ENCODE measurements at places on chromosomes 6 and 20.

- DNase-seq: no peak
Observed at GRCh38 chr6:143505537-143505936, 6.0 kb downstream of the FUCA2 start.

- DNase-seq: no peak
Observed at GRCh38 chr20:54565255-54565654, 89.9 kb downstream of the DOK5 start.

GRCh38 chr20:57583289-57584257 lies 22.7 kb downstream of the PCK1 start:
- DNase-seq: no peak

GRCh38 chr6:35377002-35377401 lies 34.6 kb downstream of the PPARD start:
- no peak for DNase-seq

- peak; percentile 2 for DNase-seq
Observed at GRCh38 chr6:5513408-5513807, 252.1 kb downstream of the FARS2 start.

- no peak for DNase-seq
Observed at GRCh38 chr6:149166747-149167146, 150.8 kb upstream of the TAB2 start.

- DNase-seq: no peak
Observed at GRCh38 chr20:45173522-45173921, 1.2 kb upstream of the PI3 start.

- DNase-seq: peak; percentile 46
Observed at GRCh38 chr6:54244430-54244829, 63.8 kb upstream of the TINAG start.

DNA sequence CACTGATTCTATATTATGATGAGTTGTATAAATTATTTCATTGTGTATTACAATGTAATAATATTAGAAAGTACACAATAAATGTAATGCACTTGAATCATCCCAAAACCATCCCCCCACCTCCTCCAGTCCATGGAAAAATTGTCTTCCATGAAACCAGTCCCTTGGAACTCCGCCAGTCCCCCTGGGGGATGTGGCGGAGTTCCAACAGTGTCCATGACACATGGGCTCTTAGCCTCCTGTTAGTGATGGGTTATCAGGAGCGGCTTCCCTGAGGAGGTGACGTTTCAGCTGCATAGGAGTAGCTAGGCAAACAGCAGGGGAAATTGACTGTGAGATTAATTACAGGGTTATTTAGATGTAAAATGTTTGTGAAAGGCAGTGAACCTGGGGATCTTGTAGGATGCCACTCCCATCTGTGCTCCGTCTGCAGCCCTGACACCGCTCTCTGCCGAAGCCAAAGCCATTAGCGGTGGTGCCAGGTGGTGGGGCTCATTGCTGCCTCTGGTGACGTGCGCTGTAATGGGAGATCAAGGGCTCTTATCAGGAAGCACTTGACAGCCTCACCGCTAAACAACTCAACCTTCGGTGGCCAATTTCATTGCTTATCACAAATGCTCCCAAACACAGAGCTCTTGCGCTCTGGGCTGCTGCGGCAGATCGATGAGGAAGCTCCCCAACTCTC lies 81.6 kb upstream of the MC3R start:
- DNase-seq: peak; percentile 0

DNA sequence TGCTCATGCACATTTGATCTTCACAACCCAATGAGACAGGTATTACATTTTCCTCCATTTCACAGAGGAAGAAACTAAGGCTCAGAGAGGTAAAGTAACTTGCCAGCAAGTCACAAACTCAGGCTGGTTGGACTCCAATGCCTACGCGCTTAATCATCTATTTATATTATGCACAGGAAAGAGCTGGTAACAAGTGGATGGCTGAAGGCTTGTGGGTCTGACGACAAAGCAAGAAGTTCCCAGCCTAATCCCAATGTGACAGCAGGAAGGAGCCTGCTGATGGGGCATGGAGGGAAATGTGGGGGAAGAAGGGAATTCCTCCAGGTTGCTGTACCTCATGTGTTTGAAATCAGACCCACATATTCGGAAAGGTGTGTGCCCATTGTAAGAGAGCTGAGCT lies 3.9 kb downstream of the CDH22 start:
- no peak for DNase-seq

DNA sequence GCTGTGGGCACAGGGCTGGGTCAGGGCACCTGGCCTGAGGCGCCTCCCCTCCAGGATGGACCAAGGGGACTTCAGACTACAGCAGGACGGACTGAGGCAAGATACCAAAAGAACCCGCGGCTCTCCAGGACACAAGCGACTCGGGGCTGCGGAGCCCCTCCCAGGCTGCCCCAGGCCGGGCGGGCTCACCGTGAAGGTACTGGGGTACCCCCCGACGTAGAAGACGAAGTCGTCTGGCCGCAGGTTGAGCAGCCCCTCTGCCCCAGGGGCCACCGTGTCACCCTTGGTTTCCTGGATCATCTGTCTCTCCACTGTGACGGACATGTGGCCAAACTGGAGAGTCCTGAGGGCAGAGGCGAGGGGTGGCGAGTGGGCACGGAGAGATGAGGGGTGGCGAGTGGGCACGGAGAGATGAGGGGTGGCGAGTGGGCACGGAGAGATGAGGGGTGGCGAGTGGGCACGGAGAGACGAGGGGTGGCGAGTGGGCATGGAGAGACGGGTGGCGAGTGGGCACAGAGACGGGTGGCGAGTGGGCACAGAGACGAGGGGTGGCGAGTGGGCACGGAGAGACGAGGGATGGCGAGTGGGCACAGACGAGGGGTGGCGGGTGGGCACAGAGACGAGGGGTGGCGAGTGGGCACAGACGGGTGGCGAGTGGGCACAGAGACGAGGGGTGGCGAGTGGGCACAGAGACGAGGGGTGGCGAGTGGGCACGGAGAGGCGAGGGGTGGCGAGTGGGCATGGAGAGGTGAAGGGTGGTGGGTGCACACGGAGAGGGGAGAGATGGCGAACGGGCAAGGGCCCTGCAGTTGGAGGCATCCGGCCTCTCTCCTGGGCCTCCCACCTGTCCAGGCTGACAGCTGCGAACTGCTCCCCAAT lies 10.9 kb downstream of the ADRM1 start:
- no peak for DNase-seq

DNA sequence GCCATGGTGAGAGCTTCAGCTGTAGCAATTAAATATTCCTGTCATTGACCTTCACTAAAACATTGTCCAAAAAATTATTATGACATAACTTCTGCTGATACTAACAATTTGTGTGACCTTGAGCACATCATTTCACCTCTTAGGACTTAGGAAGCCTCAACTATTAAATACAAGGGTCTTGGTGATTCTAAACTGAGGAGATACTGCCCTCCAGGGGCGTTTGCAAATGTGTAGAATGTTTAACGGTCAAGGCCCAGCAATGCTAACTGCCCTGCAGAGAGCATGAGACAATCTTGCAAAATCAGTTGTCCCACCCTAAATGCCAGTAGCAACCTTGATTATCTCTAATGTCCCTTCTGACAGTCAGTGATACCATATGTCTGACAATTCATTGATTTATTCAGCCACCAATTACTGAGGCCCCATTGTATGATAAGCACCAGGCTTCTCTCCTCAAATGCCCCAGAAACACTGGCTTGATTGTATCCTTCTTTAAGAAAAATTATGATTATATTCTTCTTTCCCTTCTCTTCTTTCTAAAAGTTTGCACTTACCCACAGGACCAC lies 284.1 kb upstream of the PLN start:
- no peak for DNase-seq

DNA sequence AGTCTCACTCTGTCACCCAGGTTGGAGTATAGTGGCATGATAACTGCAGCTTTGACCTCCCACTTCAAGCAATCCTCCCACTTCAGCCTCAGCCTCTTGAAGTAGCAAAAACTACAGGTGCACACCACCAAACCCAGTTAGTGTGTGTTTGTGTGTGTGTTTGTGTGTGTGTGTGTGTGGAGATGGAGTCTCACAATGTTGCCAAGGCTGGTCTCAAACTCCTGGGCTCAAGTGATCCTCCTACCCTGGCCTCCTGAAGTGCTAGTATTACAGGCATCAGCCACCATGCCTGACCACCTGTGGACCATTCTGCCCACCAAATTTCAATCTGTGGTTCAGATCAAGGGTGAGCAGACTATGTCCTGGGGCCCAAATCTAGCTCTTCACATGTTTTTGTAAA lies 8.8 kb downstream of the FASTKD5 start:
- DNase-seq: no peak

DNA sequence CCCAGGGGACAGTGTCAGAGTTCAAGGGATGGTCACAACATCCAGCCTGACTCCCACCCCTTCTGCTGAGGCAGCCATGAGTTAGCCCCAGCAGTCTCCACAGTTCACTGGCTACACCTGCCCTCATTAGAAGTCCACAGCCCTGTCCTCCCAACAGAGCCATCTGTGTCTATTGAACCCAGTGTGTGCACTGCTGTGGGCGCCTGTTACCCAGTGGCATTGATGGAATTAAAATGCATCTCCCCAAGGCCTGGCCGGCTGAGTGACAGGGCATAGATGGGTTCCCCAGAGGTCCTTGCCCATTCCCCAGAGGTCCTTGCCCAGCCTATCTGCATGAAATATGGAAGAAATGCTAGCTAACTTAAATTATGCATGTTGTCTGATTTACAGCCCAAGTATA lies 73.3 kb downstream of the PCSK2 start:
- DNase-seq: no peak

DNA sequence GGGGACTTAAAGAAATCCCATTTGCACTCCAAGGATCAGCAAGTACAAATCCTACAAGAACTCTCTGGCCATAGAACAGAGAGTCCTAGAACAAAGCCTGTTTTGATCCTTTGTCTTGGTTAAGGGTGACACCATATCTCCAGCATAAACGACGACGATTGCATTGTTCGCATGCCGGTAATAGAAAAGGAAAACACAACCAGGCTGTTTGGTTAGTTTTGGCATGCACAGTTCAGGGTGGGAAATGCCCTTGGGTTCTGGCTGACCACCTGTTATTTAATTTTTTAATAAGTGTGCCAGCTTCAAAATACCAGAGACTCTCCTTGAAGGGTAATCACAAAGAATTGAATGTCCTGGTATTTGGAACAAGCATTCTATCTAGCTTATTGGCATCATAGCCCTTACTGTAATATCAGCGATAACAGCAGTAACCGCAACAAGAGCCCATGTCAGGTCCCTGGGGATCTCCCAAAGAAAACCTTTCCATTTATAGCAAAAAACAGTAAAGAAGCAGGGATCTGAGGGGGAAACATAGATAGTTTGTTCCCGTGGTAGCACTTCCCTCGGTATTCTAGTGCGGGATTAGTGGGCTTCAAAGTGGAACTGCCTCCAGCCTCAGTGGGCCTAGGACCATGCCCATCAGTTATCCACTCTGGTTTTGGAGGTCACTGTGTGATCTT lies 77.1 kb downstream of the TMEM170B start:
- no peak for DNase-seq

GRCh38 chr6:13336553-13336952 lies 8.2 kb upstream of the TBC1D7 start:
- DNase-seq: peak; percentile 87

GRCh38 chr6:14070457-14070856 lies 47.1 kb upstream of the CD83 start:
- DNase-seq: no peak

DNA sequence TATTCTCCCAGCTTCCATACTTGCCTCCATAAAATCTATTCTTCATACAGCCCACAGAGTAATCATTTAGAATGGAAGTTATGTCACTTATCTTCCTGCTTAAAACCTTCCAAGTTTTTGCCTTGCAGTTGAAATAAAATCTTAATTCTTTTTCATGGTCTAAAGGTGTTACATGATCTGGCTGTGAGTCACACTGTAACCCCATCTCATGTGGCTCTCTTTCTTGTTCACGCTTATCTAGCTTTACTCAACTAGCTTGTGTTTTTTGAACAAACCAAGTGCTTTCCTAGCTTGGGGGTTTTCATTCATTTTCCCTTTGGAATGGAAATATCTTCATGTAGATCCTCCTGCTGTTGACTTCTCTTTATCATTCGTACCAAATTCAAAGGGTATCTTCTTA lies 23.6 kb upstream of the THEMIS start:
- no peak for DNase-seq

DNA sequence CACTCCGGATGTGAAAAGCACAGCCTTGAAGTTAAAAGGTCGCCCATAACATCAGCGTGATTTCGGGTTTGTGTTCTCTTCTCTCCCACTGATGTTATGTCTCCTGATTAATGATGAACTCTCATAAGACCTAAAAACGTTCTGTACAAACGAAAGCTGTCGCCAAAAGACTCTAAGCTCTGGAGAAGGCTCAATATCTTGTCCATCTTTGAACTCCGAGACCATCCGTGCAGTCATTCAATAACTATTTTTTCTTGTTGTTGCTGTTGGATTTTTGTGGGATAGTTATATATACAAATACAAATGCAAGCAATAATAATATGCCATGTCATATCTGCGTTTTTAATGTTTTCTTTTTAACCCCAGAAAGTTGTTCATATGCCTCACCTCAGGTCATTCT lies 291.8 kb upstream of the MARCKS start:
- DNase-seq: no peak

GRCh38 chr20:1863296-1863695 lies 31.9 kb upstream of the SIRPA start:
- DNase-seq: no peak

- no peak for DNase-seq
Observed at GRCh38 chr20:56930876-56931275, 301.8 kb downstream of the TFAP2C start.

- DNase-seq: no peak
Observed at GRCh38 chr6:119312875-119313338, 36.7 kb downstream of the MAN1A1 start.

- no peak for DNase-seq
Observed at GRCh38 chr6:83590416-83590815, 78.1 kb downstream of the PRSS35 start.

- DNase-seq: no peak
Observed at GRCh38 chr20:22914291-22914690, 120.8 kb upstream of the SSTR4 start.

- no peak for DNase-seq
Observed at GRCh38 chr6:142300758-142301650, 803 bp upstream of the ADGRG6 start.

DNA sequence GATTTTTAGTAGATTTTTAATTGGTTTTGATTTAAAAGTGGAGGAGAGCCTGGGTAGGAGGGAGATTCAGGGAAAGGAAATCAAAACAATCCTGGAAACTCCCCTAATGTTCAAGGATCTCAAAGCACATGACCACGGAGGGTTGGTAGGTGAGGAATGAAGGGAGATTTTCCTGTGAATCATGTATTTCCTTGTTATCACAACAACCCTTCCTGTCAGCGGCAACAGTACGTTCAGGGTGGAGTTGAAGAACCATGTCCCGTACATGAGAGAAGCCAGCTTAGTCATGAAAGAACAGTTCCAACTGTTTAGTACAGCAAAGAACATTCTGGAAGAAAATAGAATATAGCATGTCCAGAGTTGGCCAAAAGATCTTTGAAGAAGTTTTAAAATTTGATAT lies 79.4 kb upstream of the SCAF8 start:
- DNase-seq: no peak

DNA sequence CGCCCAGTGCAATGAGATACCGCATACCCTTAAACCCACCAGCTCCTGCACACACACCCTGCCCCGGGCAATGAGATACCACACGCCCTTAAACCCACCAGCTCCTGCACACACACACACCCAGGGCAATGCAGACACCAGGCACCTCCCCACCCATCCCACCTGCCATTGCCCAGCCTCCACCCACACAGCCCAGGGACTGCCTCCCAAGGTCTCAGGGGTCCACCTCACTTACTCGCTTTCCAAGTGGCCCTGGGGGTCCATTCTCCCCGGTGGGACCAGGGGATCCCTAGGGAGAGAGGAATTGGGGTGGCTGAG lies 24.0 kb downstream of the COL11A2 start:
- no peak for DNase-seq
